Stimulated activated CD4-positive, alpha-beta T cell treated with anti-CD3 and anti-CD28 coated beads, Interleukin-2, amount 100 ng/mL, for 24 hours (primary cell): ENCODE measurements at places on chromosomes 1 and 21.

DNA sequence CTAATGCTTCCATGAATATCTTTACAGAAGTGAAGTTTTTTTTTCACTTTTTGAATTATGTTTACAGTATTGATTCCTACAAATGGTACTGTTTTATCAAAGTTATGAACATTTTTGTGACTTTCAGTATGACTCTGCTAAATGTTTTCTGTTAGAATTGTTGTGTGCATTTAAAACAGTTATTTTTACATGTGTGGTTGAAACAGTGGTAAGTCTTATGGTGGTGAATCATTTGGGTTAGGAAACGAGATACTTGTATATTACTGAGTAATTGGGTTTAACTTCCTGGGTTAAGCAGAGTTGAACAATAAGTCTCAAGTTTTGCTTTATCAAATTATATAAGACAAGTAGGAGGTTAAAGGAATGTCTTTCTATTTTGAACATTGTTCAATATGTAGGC, 66.8 kb downstream of the VPS13D start:
- no peak for DNase-seq

GRCh38 chr1:72724951-72725861, 442.9 kb upstream of the NEGR1 start:
- no peak for DNase-seq

DNA sequence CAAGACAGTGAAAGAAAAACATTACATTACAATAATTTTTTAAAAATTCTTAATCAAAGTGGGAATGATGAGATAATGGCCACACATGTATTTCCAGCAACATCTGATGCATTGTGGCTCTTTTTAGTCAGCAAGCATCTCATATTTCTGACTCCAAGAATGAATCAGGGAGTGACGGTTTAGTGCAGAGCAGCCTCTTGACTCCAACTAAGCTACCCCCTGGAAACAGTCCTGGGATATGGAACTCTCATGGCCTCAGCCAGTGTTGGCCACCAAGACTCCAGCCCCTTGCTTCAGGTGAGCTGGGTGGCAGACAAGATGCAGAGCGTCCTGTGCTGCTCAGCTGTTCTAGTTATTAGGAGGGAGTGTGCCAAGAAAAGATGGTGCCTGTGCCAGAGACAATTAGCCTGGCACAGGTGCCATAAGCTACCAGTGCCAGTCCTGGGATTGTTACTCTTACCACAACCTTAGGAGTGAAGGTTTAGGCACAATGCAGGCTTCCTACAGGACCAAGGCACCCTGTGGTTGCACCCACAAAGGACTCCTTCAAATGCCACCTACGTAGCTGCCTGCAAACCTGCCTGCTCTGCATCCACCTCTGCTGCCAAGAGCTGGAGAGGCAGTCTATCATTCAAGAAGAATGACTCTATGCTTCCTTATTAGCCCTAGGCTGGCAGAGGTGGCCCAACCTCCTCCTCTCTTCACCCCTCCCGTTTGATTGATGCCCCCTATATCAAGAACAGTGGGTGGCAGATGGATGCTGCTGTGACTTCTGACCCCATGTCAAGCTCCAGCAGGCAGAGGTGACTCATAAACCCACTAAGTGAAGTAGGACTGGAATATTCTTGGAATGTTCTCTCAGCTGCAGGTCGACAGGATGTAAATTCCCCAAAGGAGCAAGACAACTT, 6.0 kb upstream of the SEC16B start:
- DNase-seq = no peak

- no peak for DNase-seq
Observed at GRCh38 chr1:170204121-170204520, 58.4 kb downstream of the NTMT2 start.

DNA sequence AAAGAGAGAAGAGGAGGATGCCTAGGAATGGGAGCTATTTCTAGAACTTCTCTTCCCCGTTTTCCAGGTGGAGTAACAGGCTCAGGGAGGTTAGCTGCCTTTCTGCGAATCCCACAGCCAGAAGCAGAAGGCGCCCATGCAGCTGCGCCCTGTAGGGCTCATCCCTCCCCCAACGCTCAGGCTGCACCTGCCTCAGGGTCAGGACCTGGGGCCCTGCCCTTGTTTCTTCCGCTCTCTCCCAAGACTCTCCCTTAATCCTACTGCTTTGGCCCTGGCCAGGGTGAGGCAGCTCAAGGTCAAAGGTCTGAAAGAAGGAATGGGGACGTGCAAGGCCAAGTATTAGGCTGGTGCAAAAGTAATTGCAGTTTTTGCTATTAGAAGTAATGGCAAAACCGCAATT, 30.5 kb upstream of the PADI2 start:
- DNase-seq = no peak

DNA sequence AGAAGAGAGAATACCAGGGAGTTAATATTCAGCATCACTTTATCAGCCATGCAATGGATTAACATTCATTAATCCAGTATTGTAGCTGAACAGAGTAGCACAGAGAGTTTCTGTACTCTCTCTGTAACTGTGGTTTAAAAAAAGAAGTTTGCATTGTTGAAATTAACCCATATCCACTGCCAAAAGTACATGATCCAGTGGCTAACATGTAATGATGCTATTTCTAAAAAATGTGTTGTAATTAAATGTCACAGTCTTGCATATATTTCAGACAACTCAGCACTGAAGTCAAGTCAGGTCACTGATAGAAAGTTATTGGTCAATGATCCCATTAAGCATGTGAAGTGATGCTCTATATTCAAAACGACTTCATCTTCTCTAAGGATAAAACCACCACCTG, 141.3 kb downstream of the NRIP1 start:
- no peak for DNase-seq

- no peak for DNase-seq
Observed at GRCh38 chr1:69377507-69377906, 190.2 kb upstream of the LRRC7 start.

DNA sequence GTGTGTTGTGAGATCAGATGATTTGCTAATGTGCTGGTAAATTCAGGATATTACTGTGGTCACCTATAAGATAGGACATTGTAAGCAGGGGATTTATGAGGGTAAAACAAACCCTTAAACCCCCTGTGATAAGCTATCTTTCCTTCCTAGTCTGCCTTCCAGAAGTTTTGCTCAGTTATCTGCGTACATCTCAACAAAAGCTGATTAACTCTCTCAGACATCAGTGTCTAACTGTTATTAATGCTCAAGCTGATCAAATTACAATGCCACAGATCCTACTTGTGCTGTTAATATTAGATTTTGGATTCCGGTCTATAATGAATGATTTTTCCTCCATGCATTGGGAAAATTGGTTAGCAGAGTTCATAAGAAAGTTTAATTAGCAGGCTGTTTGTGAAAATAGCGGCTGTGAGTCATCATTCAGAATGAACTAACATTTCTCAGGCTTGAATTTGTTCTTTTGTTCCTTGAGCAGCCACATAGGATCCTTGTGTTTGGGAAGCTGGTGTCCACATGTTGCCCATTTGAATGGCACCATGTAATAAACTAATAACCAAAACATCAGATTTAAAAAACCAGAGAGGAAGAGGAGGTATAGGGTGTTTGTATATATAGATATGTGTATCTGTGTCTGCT, 48.7 kb downstream of the ELAVL4 start:
- no peak for DNase-seq

DNA sequence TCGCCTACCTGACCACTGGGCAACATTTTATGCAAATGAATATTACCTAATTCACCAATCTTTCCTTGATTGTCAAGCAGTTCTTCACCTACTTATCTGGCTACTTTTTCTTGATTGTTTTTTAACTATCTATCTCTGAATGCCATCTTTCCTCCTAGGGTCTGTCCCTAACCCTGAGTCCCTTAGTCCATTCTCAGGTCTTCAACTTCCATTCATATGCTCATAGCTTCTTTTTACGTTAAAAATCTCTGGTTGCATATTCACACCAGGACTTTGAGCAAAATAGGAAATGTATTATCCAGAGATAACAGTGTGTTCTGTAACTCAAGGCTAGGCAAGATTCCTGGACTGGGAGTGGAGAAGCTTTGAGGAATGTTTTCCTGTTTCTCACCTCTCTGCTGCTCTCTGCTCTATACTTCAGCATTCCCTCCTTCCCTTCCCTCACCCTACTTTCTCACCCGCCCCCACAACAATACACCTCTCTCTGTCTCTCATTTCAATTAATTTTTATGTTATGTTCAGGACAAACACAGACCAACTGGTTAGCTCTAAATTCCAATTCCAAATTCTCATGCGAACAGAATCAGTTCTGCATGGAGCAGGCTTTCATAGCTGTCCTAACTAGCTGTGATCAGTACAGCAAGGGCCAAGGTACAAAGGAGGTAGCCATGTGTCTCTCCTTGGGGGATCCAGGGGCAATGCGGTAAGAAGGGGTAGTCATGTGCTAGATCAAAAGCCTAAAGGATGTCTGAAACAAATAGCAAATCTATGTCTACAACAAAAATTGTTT, 278.4 kb downstream of the USH2A start:
- no peak for DNase-seq
